ENCODE measurements at places on chromosomes 5 and 9.

DNA sequence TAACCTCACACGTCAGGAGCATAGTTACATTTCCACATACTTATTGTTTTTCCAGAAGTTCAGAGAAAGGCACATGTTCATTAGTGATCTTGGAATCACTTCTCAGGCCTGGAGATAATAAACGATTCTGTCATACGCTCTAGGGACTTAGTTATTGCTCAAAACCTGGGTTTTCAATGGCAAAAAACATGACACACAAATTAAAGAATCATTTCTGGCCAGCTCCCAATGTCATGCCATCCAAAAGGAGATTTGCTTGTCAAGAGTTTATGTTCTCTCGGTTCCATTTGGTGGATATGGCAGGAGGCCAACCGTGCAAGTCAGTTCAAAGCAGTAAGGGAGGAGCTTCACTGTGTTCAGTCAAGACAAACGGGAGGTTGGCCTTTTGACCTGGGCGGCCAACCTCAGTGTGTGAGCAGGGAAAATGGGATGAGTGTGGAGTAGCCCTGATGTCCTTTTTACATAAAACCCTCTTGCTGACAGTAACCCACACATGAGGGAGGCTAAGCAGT lies 123.4 kb downstream of the NXNL2 start:
- DNase-seq, result no peak

DNA sequence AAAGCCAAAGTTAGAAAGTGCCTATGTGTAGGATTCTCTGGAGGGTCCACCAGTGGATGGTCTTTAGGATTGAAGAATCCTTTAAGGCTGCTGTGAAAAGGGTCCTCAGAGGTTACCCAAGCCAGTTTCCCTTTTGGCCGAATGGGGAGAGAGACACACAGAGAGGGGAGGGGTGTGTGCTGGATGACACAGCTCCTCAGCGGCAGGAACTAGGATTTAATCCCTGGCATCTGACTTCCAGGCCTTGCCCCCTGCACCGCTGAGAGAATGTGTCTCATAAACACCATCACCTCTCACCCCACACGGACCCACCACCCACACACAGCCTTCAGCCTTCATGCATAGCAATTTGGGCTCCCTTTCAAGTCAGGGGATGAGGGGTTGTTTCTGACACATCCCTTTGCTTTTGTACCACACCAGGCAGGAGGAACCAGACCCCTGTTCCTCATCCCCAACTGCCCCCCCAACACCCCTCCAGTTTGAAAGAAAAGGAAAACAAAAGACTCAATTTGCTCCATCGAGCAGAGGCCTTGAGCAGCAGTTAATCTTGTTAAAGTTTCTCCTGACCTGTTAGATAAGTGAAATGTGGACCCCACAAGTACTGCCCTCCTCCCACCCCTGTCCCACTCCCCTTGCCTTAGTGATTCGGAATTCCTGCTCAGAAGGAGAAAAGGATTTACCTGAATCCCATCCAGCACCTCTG lies 4.0 kb downstream of the PAPPA start:
- DNase-seq, result no peak

DNA sequence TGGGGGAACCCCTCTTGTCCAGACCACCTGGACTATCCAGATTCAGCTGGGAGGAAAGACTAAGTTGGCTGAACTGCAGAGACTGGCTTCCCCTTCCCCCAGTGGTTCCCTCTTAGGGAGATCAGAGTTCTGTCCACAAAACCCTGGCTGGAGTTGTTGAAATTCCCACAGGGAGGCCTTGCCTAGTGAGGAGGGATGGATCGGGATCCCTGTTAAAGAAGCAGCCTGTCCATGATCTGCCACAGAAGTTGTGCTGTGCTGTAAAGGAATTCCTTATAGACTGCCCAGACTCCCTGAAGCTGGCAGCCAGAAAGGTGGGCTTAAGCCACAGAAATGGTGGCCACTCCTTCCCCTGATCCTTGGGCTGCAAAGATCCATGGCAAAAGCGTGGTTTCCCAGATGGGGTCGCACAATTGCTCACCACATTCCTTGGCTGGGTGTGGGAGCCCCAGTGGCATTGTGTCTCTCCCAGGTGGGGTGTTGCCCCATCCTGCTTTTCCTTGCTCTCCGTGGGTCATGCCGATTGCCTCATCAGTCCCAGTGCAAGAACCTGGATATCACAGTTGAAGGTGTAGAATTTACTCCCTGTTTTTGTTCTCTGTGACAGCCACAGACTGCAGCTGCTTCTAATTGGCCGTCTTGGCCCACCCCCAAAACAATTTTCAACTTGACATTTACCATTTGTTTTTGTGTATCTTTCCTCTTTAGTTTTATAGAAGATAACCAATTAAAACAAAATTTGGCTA lies 342.4 kb downstream of the FGF10 start:
- no peak for DNase-seq

DNA sequence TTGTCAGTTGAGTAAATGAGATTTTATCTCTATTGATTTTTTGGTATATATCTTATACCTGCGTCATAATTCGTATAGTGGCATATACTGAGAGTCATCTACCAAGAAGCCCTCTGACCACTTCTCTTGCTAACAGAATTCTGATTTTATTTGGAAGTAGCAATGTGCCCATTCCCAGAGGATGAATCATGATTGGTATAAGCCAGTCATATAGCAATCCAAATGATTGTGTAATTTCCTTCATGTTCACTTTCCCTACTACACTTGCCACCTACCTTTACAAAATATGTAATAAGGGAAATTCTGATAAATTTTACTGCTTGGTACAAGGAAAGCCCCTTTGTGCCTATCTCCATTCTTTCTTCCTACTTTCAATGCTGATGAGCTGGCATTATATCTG lies 16.1 kb upstream of the ZNF462 start:
- no peak for DNase-seq

DNA sequence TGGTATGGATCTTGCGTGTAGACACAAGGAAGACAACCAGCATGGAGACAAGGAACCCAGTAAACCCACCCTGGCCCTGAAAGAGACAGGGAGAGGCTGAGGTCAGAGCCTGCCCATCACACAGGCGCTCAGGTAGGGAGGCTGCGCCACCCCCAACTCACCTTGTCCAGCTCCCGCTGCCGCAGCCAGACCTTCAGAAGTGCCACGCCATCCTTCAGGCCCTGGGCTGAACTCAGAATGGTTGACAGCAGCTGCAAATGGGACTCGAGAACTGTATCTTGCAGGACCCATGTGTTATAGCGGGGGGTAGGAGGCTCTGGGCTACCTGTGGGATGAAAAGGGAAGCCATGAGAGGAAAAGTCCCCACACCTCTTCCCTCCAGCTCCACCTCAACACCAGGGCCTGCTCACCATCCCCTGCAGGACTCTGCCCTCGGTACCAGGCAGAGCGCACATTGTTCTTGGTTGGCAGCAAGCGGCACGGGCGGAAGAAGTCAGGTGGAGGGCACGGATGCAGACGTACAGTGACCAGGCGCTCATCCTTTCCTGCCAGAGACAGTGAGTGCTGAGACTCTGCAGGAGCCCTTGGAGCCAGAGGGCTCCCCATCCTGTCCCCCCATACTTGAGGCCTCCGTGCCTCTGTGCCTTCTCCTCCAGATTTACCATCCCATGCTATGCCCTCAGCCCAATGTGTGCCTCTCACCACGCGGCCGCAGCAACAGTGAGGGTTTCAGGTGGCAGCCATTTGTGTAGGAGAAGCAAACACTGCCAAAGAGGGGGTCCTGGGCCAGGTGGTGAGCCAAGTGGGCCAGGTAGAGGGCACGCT lies 4.7 kb downstream of the NOL6 start:
- DNase-seq, result no peak

GRCh38 chr5:172694541-172694940 lies 53.5 kb downstream of the NEURL1B start:
- DNase-seq, result no peak

DNA sequence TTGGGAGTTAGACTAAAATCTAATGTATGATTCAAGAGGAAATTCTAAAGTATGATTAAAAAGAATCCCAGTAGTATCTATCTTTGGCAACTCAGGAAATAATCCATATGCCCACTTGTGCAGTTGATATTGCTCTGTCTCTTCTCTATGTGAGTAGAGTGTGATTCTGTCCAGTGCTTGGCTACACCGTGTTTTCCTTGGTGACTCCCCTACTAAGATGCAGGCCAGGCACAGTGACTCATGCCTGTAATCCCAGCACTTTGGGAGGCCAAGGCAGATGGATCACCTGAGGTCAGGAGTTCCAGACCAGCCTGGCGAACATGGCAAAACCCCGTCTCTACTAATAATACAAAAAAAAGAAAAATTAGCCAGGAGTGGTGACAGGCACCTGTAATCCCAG lies 495.4 kb downstream of the MAT2B start:
- no peak for DNase-seq

- no peak for DNase-seq
Observed at GRCh38 chr5:74386571-74387334, 253.8 kb downstream of the ENC1 start.

DNA sequence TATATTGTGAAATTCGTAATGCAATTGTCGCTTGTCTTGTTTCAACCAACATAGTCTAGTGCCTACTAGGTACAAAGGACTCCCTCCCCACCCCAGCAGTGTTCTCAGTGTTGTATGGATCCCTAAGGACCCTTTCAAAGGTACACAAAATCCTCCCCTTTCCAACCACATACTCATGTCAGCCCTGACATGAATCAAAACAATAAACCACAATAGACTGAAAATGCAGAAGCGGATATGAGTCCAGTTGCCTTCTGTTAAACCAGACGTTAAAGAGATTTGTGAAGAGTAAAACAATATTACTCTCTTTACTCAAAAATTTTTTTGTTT lies 82.4 kb upstream of the IFNK start:
- DNase-seq, result no peak

DNA sequence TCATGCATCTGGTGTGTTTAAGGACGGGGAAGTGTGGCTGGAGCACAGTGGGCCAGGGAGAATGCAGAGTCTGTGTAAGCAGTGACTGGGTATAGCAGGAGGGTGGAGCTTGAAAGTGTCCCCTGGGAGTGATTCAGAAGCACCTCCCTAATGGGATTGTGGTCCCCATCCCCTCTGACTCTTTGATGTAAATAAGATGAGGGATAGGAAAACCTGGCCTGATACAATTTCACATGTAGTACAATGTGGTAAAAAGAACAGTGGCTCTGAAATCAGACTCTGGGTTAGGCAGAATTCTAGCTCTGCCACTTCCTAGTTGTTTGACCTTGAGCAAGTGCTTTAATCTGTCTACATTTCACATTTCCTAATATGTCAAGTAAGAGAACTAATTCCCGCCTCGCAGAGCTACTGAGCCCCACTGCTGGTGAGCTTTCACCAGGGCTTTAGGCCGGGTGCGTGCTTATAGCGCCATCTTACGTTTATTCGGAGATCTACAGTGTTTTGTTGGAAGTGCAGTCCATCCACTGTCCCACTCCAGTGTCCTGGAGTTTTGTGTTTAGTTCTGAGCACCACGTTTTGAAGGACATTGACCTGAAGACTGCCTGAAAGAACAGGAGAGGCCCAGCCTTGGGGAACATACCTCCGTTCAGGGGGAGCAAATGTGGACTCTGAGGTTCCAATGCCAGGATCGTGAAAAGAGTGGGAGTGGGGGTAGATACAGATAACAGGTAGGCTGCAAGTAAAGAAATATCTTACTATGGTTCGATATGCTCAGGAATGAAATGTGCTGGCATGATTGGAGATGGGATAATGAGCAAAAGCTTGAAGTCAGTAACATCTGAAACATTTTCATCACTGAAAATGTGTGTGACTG lies 51.2 kb upstream of the TESK1 start:
- no peak for DNase-seq

DNA sequence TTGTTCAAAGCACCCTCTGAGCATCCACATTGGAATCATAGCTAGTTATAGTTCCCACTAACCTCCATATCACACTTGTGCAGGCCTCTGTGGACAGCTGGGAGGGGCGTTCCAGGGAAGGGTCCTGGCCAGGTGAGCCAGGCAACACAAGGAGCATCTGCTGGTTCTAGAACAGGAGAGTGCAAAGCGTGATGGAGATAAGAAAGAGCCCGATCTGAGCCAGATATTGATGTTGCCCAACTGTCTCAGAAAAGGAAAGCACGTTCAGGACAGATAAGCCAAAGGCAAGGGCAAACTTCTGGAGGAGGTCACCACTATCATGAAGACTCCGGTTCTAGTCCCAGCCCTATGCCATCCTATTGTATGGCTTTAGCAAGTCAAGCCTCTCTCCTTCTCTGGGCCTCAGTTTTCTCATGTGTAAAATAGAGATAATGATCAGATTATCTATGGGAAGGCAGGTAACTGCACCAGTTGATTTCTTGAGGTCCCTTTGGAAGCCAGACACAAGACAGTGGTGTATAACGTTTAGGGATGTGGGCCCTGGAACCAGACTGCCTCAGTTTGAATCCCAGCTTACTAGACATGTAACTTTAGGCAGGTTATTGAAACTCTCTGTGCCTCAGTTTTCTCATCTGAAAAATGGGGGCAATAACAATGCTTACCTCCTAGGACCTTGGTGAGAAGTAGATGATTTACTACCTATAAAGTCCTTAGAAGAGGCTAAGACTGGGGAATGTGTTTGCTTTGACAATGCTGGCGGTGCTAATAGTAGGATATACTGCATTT lies 19.8 kb downstream of the GABBR2 start:
- no peak for DNase-seq

DNA sequence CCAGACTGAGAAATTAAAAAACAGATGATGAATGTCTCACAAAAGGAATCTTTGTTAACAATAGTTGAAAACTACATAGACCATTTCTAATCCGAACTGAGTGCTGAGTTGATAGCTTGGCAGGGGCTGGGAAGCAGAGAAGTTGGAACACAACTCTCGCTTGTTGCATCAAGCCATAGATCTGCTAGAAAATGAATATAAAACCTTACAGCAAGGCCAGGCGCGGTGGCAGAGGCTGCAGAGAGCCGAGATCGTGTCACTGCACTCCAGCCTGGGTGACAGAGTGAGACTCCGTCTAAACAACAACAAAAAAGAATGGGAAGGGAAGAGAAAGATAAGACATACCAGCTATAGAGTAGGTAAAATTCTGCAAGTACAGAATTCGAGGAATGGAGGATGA lies 28.0 kb upstream of the SPZ1 start:
- DNase-seq, result no peak

DNA sequence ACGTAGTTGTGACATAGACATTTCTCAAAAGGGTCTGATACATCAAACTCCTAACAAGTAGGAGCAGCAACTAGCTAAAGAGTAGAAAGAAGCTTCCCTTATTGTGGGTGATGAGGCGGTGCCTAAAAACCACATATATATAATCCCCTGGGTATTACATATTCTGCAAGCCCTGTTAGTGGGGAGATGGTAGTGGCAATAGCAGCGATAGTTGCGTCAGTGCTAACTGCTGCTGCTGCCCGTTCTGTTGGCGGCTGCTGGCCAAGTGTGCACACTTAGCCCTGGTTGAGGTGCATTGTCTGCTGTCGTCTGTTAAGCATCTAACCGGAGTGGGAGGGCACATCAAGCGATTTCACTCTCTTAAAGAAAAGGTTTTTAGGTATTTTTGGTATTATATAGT lies 35.8 kb downstream of the VLDLR start:
- DNase-seq, result no peak
